ENCODE measurements at places on chromosomes 1 and 21. TPM values are rescaled to one million over a fixed set of nuclear protein-coding genes. Genes with fewer than 3 reads are reported as not detected.

Gene FCGR3B
- total RNA-seq = not detected

Gene UQCRHL
- 15.3 TPM for total RNA-seq

Gene TAS1R3
- 0.17 TPM for total RNA-seq

Gene SYDE2
- total RNA-seq = 2.7 TPM

Gene DONSON
- 10.1 TPM for total RNA-seq

Gene BMP8B
- under 0.01 TPM for total RNA-seq

Gene C4BPA
- total RNA-seq = not detected

Gene CHI3L2
- total RNA-seq = 8.8 TPM

Gene GBP6
- total RNA-seq = 0.17 TPM

Gene NR5A2
- under 0.01 TPM for total RNA-seq

Gene FCRL4
- not detected for total RNA-seq

Gene ALX3
- total RNA-seq = not detected

Gene TFF2
- total RNA-seq = not detected

Gene SYNC
- total RNA-seq = 108 TPM

Gene TRIM17
- 0.34 TPM for total RNA-seq

Gene OXCT2
- total RNA-seq = 0.09 TPM

Gene LCE6A
- not detected for total RNA-seq

Gene EDARADD
- total RNA-seq = under 0.01 TPM

Gene C8A
- not detected for total RNA-seq

Gene G0S2
- 20.2 TPM for total RNA-seq

Gene ADCY10
- total RNA-seq = 0.17 TPM

Gene AMY1B
- not detected for total RNA-seq

Gene ST6GALNAC5
- under 0.01 TPM for total RNA-seq

Gene ELOVL1
- 40.2 TPM for total RNA-seq

Gene OR2G6
- total RNA-seq = not detected

Gene NBL1
- total RNA-seq = 192 TPM

Gene IFI44
- total RNA-seq = 28.0 TPM

Gene C1orf52
- total RNA-seq = 8.8 TPM

Gene LYSMD1
- 5.0 TPM for total RNA-seq

Gene PRXL2B
- total RNA-seq = 3.8 TPM

Gene ARTN
- under 0.01 TPM for total RNA-seq

Gene IFI6
- total RNA-seq = 32.9 TPM

Gene OR2L8
- not detected for total RNA-seq

Gene BCL10
- 10.4 TPM for total RNA-seq
